ENCODE measurements at places on chromosomes 7 and 10.

DNA sequence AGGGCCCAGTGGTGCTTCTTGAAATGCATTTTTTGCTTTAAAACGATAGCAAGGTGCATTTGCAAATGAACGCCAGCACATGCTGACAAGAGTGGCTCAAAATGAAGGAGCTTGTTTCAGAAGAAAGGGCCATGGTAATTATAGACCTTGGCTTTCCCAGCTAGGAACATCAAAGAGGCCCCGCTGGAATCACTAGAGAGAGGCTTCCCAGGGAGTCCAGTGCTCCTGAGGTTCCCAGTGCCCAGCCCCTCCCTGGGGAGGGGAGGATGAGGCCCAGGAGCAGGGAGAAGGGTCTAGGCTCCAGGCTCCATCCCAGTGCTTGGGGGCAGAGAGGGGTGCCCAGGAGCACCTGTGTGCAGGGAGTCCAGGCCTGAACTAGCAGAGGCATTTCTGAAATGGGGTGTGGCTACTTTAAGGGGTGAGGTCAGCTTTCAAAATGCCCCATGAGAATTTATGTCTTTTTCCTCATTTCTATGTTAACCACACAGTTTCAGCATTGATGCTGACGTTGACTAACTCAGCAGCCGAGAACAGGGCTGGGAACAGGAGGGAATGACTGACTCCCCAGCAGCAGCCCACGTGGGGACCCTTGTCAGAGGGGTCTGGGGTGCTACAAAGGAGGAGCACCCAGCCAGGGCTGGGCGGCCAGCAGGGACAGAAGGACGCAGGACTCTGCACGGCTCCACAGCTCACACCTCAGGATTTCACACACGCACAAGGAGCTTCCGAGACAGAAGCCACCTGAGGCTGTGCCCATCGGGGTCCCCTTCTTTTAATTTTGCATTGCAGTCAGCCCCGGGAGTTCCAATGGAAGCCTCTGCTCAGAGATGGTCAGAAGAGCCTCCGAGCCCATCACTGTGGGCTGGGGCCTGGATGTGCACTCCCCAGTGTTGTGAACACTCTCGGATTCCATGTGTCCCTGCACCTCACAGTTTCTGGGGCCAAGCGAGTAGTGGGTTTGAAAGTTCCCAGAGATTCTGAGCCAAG is 570.2 kb downstream of the PTPRN2 start:
- DNase-seq = no peak

- DNase-seq = no peak
Observed at GRCh38 chr10:26637521-26638275, 59.8 kb upstream of the PDSS1 start.

GRCh38 chr10:43576580-43576979 is 2.2 kb upstream of the ZNF239 start:
- no peak for DNase-seq

- no peak for DNase-seq
Observed at GRCh38 chr10:95795602-95796001, 39.6 kb downstream of the ENTPD1 start.

DNA sequence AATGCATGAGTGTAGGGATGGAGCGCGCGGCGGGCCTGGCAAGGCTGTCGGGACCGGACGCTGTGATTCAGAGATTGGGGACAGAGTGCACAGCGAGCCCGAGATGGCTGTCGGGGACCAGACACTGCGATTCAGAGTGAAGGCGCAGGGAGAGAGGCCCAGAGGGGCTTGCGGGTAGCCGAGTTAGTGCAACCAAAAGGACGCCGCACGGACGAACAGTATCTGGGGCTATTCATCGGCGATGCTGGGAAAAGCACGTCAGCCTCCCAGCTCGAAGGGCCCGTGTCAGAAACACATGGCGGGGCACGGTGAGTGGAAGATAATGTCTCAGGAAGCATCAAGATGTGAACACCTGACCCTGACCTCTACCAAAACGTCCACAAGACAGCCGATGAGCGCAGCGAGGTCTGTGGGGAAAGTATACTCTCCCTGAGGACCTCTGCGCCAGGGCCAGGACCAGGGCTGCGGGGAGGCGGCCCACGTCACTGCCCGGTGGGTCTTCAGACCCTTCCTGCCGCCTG is 215.8 kb downstream of the ZMYND11 start:
- DNase-seq = no peak

DNA sequence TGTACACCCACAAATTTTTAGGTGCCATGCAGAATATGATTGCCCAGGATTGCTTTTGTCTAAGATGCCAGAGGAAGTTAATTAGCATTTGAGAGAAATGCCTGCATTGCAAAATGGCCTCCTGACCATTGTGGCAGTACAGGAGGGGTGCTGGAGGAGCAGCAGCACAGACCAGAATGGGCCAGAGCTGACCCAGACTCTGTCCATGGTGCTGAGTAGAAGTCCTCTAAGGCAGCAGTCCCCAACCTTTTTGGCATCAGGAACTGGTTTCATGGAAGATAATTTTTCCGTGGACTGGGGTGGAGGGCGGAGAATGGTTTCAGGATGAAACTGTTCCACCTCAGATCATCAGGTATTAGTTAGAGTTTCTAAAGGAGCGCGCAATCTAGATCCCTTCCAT is 217.8 kb upstream of the AGK start:
- peak; percentile 61 for DNase-seq

DNA sequence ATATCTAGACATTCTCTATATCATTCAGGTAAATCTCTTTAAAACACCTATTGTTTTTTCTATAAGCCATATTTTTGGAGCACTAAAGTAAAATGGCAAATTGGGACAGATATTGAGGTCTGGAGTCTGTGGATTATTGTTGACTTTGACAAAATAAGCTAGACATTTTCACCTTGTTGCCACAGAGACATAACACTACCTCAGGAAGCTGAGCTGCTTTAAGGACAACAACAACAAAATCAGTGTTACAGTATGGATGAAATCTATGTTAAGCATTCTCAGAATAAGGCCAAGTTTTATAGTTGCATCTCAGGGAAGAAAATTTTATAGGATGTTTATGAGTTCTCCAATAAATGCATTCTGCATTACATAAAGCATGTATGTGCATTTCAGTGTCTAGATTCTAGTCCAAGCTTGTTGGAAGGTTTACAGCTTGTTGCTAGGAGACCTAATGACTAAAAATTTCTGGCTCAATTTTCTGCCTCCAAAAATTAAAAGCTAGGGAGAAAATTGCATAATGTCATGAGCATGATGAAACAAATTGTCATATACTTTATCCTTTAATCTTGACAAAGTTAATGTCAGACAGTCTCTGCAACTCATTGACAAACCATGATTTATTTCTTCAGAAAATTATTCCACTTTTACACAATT is 18.3 kb downstream of the LIPM start:
- DNase-seq = no peak

- no peak for DNase-seq
Observed at GRCh38 chr7:120792861-120793130, 65.1 kb downstream of the TSPAN12 start.

DNA sequence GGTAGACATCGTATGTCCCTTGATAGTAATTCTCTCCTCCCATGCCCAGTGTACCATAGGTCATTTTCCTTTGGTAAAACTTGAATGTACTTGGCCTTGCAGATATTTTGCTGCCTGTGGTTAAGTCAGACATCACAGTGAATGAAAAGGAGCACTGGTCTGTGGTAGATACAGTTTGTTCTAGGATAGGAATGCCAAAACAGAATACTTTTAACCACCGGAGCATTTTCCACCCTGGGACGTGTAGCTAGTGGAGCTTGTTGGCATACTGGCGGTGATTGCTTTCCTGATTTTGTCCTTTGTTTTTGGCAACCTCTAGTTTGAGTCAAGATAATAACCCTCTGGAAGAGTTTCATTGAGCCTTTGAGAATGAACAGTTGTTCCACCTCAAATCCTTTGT is 92.0 kb upstream of the BMPER start:
- DNase-seq = no peak

DNA sequence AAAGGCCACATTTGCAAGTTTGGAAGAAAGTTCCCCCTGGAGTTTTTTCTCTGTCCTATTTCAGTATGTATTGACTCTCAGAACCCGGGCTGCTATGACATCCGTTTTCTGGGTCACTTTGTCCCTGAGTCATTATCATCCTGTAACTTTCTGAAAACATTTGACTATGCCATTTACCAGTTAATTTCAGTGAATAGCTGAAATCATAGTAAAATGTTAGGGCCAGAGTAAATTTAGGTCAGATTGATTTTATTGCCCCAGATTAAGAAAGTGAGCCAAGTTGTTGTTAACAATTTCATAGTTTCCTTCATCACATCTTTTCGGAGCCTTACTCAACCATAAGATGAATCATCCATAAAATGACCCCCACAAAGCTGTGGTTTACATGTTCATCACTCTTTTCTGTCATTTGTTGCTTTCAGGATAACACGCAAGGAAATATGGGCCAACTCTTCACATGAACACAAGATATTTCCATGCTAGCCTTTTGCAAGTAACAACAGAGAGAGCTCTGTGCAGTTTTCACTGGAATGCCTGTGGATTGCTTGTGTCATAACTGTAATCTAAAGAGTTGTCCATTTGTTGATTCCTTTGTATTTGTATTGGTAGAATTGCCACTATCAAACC is 3.9 kb upstream of the MACC1 start:
- DNase-seq = no peak

GRCh38 chr10:61845196-61845949 is 56.1 kb upstream of the ARID5B start:
- no peak for DNase-seq

GRCh38 chr10:132062116-132062515 is 3.6 kb upstream of the JAKMIP3 start:
- no peak for DNase-seq

DNA sequence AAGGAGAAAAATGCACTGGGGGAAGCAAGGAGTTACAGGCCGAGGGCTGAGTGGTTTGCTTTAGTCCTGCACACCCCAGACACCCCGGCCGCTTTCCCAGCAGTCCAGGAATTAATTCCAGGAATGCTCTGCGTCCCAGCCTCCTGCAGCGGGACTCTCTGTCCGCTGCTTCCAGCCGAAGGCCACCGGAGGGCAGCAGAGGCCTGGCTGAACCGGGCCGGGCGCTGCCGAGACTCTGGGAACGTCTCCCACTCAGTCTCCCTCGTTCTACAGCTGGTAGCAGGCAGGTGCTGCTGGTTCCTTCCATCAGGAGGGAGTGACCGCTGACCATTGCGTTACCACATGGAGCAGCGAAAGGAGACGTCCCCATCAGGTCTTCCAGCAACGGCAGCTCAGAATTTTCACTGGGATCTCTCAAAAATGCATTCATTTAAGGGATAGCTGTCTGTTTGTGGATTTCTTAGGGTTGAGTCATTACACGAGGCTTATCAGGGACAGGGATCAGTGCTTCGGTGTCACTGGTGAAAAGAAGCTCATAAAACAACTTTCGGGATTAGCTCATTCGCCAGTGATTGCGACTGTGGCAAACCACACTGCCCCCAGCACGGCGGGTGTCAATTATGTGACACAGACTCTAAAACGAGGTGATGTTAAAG is 24.9 kb upstream of the PITRM1 start:
- peak; percentile 90 for DNase-seq

DNA sequence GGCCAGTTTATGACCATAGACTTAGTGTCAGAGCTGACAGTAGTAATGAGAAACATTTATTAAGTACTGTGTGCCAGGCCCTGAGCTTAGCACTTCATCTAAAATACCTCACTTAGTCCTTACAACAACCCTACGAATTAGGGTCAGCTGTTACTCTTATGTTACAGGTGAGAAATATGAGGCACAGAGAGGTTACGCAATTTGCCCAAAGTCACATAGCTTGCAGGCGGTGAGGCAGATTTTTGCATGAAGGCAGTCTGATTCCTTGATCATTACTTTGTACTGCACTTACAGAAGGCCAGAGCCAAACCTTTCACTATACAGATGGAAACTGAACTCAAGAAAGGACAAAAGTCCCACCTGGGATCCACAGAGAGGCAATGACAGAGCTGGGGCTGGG is 10.2 kb downstream of the CDH23 start:
- DNase-seq = no peak

DNA sequence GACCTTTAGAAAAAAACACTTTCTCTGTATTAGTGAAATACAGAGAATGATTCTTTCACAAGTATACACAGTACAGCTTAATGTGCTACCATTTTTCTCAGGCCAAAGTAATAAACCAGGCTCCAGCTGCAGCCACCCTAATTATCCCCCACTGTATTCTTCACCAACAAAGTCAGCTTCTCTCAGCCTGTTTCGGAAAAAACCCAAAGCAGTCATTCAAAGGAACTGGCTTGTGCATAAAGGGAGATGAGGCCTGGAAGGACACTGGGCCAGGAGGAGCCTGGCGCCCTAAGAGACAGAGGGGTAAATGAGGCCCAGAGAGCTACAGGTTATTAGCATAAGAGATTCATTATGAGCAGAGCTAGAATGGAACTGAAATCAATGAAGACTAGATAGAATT is 9.2 kb downstream of the USP54 start:
- no peak for DNase-seq

DNA sequence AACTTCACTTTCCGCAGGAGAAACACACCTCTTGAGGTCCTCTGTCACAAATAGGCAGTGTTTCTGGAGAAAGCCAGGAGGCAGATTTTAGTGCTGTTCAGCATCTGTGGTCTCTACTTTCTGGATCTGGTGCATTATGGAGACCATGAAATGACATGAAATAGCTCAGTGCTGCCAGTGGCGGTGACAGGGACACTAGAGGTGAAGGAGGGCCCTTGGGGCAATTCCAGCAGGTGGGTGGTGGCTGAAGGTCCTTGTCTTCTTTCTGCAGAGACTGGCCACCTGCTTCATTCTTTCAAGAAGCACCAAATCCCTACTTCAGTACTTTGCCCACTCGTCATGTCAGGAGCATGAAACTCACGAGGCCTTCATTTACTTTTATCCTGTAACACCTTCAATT is 135.7 kb downstream of the TCF7L2 start:
- no peak for DNase-seq

DNA sequence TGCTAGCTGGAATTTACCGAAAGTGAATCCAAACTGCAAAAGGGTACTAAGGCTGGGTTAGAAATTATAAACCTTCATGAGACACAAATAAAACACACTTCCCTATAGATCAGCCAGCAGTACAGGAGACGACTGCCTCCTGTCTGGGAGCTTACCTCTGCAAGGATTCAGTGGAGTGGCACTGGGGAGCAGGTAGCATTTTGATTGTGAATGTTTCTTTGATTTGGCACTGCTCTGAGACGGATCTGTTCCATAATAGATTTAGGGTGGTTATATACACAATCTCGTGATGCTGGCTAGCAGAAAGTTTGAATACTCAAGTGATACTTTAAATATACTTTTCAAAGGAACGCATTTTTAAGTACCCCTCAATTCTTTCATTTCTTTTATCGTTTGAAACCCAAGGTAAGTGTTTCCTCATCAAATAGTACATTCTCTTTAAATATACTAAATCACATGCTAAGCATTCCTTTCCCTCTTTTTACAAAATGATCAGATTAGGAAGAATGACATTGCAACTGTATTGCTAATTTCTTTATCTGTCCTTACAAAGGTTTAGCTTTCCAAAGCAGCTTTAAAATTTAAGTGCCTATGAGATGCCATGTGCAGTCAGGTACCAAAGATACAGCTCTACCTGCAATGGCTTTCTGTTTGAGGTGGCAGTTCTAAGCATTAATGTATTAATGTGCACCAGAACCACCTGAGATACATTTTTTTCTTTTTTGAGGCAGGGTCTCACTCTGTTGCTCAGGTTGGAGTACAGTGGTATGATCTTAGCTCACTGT is 20.6 kb upstream of the CHCHD3 start:
- no peak for DNase-seq

Data from ecto neural progenitor cell (in vitro differentiated cells).